ENCODE measurements at places on chromosomes 1 and 21. TPM values are rescaled to one million over a fixed set of nuclear protein-coding genes. Genes with fewer than 3 reads are reported as not detected.
A peak's percentile ranks its signal among the peaks of the same experiment; 100 is the strongest.

The ANKRD45 gene
- 0.44 TPM for total RNA-seq

The AIM2 gene
- 1.1 TPM for total RNA-seq

DNA sequence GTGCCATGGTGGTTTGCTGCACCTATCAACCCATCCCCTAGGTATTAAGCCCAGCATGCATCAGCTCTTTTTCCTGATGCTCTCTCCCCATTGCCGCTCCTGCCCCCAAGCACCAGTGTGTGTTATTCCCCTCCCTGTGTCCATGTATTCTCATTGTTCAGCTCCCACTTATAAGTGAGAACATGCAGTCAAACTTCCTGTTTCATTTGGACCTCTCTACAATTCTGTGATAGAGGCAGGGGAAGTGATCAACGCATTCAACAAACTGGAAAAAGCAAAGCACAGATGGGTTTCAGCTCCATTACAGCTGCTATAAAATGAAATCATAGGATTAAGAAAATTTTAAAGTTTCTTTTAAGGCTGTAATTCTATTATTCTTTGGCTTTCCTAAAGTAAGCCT is 23.3 kb upstream of the CD55 start:
- H3K4me3 ChIP-seq, result no peak overlapping the region
- peaks cover 4% of the 10 kb centered on the region for H3K36me3 ChIP-seq
- DNase-seq, result no peak
- H3K27ac ChIP-seq, result no peak overlapping the region

DNA sequence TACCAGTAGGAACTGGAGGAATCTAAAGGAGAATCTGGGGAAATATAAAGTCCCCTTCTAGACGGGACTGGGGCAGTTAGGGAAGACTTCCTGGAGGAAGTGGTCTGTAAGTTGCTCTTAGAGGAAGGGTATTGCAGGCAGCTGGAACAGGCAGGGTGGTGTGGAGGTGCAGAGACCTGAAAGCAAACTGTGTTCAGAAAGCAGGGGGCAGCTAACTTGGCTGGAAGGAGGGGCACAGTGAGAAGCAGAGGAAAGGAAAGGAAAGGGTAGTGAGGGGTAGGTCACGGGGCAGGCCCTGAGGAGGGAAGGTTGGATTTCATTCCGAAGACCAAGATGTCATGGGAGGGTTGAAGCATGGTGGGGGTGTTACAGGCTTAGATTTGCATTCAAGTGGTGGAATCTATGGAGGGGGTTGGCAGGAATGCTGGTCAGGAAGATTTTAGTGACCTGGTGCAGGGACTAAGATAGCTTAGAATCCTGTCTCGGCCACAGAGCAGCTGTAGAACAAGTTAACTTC is 240.7 kb downstream of the FOXD2 start:
- H3K4me1 ChIP-seq, result no peaks in the 10 kb centered on the region
- no peak overlapping the region for H3K4me3 ChIP-seq
- DNase-seq, result peak; percentile 15
- H3K36me3 ChIP-seq, result no peaks in the 10 kb centered on the region
- no peaks in the 10 kb centered on the region for H3K27me3 ChIP-seq
- H3K27ac ChIP-seq, result no peak overlapping the region

GRCh38 chr21:32136546-32136945 is 142.3 kb downstream of the MIS18A start:
- H3K36me3 ChIP-seq, result no peaks in the 10 kb centered on the region
- no peaks in the 10 kb centered on the region for H3K4me1 ChIP-seq
- H3K27ac ChIP-seq, result no peak overlapping the region
- no peaks in the 10 kb centered on the region for H3K27me3 ChIP-seq
- H3K4me3 ChIP-seq, result no peak overlapping the region

GRCh38 chr21:45858180-45858579 is 123.4 kb upstream of the COL6A1 start:
- H3K27ac ChIP-seq, result no peak overlapping the region
- H3K27me3 ChIP-seq, result no peaks in the 10 kb centered on the region
- no peaks in the 10 kb centered on the region for H3K36me3 ChIP-seq

- no peak overlapping the region for H3K27ac ChIP-seq
- DNase-seq, result no peak
- no peaks in the 10 kb centered on the region for H3K36me3 ChIP-seq
- H3K4me1 ChIP-seq, result peaks cover 6% of the 10 kb centered on the region
- H3K27me3 ChIP-seq, result no peaks in the 10 kb centered on the region
Observed at GRCh38 chr1:198316546-198317100, 159.8 kb downstream of the NEK7 start.

DNA sequence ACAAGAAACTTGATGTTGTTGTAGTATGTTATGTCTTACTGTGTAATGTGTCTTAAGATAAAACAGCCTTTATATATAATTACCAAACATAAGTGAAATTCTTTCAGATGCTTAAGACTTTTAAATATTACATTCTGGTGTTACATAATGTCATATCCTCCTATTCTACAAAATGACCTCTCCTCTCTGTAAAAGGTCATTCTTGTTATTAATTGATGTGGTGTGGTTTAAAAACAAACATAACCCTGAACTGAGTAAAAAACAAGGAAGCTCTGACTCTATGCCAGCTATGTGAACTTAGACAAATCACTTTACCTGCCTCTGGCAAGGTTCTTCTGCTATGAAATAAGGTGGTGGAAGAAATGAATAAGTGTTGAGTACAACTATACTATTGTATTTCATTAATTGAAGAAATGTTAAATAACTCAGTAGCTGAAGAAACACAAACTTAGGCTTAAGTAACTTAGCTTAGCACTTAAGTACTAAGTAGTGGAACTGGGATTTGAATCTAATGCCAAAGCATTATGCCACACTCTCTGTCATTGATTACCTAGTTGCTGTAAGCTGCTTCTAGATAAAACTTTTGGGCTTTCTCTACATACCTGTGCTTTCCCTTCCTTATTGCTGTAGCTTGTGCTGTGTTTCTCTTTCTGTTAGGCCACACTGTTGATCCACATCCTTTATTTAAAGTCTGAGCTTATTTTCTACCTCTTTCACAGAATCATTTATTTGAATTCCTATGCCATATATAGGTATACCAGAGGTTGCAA is 859 bp upstream of the ANGPTL1 start:
- no peaks in the 10 kb centered on the region for H3K27me3 ChIP-seq
- no peaks in the 10 kb centered on the region for H3K36me3 ChIP-seq
- H3K27ac ChIP-seq, result no peak overlapping the region
- H3K4me1 ChIP-seq, result no peaks in the 10 kb centered on the region
- no peak overlapping the region for H3K4me3 ChIP-seq

GRCh38 chr1:22925111-22925510 is 47.6 kb downstream of the LACTBL1 start:
- no peaks in the 10 kb centered on the region for H3K27me3 ChIP-seq
- H3K4me3 ChIP-seq, result no peak overlapping the region
- no peak for DNase-seq

DNA sequence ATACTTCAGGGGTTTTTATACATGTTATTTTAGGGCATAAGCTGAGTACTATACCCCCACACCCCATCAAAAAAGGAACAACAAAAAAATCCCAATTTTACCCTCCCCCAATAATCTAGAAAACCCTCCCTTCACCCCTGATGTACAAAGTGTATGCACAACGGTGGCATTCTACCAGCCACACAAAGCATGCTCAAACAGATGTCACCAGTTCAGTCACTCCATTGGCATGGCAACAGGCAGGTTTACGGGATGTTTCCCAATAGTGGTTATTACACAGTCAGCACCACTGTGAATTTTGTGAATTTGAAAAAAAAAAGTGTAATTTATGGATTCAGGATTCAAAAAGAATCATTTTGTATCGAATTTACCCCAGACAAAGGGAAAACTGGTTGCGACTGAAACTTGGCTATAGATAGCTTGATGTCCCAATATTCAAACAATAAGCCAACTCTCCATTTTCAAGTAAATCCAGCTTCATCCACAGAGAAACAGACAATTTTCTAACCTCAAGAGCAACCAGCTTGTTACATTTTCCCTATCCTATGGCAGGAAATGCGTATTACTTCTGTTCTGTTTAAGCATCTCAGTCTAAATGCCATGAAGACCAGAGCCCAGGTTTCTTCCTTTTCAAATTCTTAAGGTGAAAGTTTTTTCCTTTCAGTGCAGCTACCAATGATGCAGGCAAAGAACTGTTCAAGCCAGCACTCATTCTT is 34.0 kb upstream of the SLC45A3 start:
- no peaks in the 10 kb centered on the region for H3K4me1 ChIP-seq
- no peaks in the 10 kb centered on the region for H3K27me3 ChIP-seq
- no peak for DNase-seq
- H3K36me3 ChIP-seq, result peaks cover 18% of the 10 kb centered on the region

The TNNT2 gene
- total RNA-seq, result 8.6 TPM

The RIMS3 gene
- 14.2 TPM for total RNA-seq

DNA sequence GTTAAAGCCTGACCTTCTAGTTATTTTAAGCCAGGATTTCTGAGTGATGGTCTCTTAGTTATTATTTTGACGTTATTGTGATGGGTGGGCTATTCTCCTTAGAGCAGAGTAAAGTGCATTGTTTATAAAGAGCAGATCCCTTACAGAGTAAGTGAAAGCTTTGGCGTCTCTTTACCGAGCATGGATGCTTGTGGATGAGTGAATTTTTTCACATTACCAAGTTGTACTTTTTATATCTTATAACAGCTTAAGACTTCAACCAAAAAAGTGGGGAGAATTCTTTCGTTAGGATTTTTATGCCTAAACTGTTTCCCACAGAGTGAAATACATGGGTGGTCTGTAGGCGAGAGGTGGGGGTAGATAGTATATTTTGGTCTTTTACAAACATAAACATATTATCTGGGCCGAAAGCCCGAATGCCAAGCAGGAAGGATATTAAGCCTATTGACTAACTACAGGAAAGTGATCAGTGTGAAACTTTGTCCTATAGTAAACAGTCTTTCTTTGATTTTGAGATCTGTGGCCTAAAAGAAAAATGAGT is 279.1 kb upstream of the C1orf105 start:
- H3K4me3 ChIP-seq, result no peak overlapping the region
- no peaks in the 10 kb centered on the region for H3K36me3 ChIP-seq
- H3K4me1 ChIP-seq, result no peaks in the 10 kb centered on the region
- no peaks in the 10 kb centered on the region for H3K27me3 ChIP-seq
- H3K27ac ChIP-seq, result no peak overlapping the region
- no peak for DNase-seq

- H3K4me3 ChIP-seq, result no peak overlapping the region
- H3K27me3 ChIP-seq, result no peaks in the 10 kb centered on the region
- no peak for DNase-seq
- H3K36me3 ChIP-seq, result no peaks in the 10 kb centered on the region
- H3K4me1 ChIP-seq, result peaks cover 2% of the 10 kb centered on the region
Observed at GRCh38 chr1:87600854-87601253, 272.2 kb downstream of the LMO4 start.

GRCh38 chr1:11938722-11939526 is 4.4 kb downstream of the PLOD1 start:
- H3K4me3 ChIP-seq, result no peak overlapping the region
- DNase-seq, result no peak

The FBXO44 gene
- 21.4 TPM for total RNA-seq

- DNase-seq, result no peak
- no peak overlapping the region for H3K27ac ChIP-seq
- no peaks in the 10 kb centered on the region for H3K27me3 ChIP-seq
- H3K4me1 ChIP-seq, result no peaks in the 10 kb centered on the region
- no peak overlapping the region for H3K4me3 ChIP-seq
Observed at GRCh38 chr1:100506217-100506616, 31.7 kb upstream of the GPR88 start.

DNA sequence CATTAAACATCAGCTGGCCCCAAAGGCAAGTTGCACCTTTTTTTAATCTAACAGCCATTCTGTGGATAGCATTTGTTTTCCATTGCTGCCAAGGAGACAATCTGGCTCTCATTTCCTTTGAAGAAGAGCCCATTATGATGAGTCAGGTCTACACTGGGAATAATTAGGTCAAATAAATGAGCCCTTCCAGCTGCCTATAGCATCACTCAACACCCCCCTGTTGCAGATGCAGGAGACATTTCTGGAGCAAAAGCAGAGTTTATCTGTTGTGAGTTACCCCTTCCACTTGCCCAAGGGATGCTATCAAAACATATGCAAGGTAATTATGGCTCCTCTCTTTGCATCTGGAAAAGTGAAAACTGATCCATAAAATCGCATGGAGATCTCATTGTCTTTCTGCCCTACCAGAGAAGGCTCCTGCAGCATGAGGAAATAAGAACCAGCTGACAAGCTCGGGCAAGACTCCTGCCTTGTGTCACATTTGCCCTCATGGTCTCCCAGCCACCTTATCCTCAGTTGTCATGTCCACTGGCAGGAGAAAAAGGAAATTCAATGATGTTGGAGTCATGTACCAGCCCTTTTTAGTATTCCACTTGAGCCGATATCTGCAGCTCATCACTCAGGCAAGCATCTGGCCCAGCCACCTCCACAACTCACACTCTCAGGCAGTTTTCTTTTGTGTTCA is 135.9 kb downstream of the SLC30A10 start:
- H3K27ac ChIP-seq, result no peak overlapping the region
- no peaks in the 10 kb centered on the region for H3K27me3 ChIP-seq
- H3K36me3 ChIP-seq, result no peaks in the 10 kb centered on the region
- no peak for DNase-seq
- H3K4me1 ChIP-seq, result 0 out of 2 replicates have a peak, but pooled peaks cover 2% of the 10 kb centered on the region

DNA sequence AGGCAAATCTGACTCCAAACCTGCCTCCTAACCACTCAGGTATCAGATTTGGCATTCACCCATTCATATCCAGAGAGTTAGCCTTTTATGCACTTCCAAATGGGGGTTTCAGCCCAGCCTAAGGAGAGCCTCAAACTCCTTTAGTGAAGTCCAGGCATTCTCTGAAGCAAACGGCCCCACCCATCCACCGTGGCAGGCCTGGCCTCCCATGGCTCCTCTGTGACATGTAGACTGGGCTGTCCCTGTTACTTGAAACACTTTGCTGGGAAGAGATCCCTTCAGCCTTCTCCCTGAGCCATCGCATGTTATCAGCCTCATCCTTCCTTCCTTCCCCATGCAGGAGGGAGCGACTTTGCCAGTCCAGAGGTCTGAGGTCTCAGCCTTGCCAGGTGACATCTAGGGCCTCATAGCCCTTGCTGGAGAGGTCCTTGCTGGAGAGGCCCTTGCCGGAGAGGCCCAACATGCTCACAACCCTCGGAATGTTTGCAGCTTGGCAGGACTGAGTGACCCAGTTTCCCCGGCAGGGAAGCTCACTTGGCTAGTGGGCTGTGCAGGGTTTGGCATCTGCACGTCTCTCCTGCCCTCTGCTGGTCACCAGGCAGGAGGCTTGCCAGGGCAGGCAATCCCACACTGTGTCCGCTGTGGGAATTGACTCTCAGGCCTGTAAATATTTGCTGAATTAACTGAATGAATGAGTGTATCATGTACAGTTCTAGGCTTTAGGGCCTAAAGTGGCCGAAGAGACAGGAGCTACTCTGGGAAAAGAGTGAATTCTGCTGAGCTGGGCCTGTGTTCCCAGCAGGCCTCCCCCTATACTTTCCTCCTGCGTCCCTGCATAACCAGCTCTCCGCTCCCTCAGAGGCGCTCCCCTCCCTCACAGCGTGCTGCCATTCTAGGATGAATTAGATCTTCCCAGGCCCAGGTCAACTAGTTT is 26.7 kb upstream of the RBM15 start:
- H3K4me1 ChIP-seq, result no peaks in the 10 kb centered on the region
- peak; percentile 82 for DNase-seq
- H3K4me3 ChIP-seq, result peak overlapping the region; percentile 50

The TP53BP2 gene
- 46.2 TPM for total RNA-seq

- no peak for DNase-seq
- no peaks in the 10 kb centered on the region for H3K4me1 ChIP-seq
- no peak overlapping the region for H3K4me3 ChIP-seq
- H3K27me3 ChIP-seq, result no peaks in the 10 kb centered on the region
- no peak overlapping the region for H3K27ac ChIP-seq
- H3K36me3 ChIP-seq, result peaks cover 17% of the 10 kb centered on the region
Observed at GRCh38 chr1:205656236-205656635, 24.1 kb downstream of the SLC45A3 start.

All from H9 (cell line).